ENCODE measurements at places on chromosomes 12 and 14.

- ATAC-seq = no peak
Observed at GRCh38 chr12:72012874-72013273, 74.2 kb downstream of the TPH2 start.

DNA sequence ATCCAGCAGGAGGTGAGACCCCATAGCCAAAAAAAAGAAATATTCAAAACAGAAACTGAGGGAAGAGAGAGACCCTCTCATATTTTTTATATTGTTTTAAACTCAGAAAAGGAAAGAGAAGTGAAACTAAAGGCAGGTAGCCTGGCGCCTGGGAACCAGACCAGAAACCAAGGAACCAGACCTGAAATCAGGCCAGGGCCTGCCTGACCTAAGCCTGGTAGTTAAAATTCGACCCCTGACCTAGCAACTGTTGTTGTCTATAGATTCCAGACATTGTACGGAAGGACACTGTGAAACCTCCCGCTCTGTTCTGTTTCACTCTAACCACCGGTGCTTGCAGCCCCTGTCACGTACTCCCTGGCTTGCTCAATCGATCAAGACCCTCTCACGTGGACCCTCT, 38.5 kb upstream of the CD163 start:
- no peak for ATAC-seq

DNA sequence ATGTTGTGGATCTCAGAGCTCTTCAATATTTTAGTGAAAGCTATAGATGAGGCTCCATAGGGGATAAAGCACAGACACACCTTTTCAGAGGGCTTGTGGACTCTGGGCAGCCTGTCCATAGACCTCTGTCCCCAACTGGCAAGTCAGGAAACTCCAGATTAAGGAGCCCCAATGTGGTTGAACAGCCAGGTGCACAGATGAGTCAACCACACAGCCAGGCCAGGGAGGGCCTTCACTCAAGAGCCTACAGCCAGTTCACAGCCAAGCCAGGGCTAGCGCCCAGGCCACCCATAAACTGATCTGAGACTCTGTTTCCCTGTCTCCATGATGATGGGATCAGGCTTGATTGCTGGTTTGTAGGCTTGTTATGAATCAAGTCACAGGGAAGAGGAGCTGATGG, 1.0 kb upstream of the BDKRB2 start:
- no peak for ATAC-seq

GRCh38 chr14:37623426-37623951, 28.1 kb downstream of the TTC6 start:
- no peak for ATAC-seq

- ATAC-seq = no peak
Observed at GRCh38 chr12:61870658-61871484, 389.3 kb upstream of the USP15 start.

DNA sequence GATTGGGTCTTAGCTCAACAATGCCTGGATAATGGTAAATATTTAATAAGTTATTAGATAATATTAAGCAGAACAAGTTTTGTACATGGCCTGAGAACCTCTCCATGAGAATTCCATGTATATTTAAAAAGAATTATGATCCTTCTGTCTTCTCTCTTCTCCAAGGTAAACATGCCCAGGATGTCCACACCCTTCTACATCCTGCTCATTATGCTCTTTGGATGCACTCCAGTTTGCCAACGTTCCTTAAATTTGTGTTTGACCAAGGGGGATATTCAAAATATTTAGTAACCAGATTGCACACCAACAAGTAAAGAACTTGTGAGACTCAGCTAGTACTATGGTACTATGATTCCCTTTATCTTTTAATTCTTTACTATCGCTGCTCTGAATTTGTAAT, 44.8 kb upstream of the ERGIC2 start:
- ATAC-seq = no peak
